Panc1 (cell line): ENCODE measurements at places on chromosomes 7 and 10. TPM values are rescaled to one million over a fixed set of nuclear protein-coding genes. Genes with fewer than 3 reads are reported as not detected.

- DNase-seq = no peak
These were observed 30.2 kb downstream of the ASNS start for GRCh38 chr7:97842006-97842405.

DNA sequence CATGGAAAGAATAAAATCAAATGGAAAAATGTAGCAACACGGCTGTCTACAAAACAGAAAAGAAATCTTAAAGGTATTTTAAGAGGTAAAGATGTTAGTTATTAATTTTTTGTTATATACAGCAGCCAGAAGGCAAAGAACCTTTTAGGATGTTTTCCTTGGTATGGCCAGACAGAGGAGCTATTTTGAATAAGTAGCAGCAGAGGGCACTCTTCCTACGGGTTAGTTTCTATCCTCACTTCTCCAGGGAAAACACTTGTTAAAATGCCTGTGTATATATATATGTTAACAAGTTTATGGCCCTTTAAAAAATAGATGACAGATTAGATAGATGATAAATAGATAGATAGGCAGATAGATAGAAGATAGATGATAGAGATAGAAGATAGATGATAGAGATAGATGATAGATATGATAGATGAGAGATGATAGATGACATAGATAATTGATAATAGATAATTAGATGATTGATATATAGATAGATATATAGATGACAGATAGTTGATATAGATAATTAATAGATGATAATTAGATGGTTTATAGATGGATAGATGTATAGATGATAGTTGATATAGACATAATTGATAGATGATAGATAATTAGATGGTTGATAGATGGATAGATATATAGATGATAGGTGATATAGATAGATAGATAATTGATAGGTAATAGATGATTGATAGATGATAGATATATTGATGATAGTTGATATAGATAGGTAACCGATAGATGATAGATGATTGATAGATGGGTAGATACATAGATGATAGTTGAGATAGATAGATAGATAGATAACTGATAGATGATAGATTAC lies 57.8 kb upstream of the WIPF3 start:
- DNase-seq = peak; percentile 51

TRPV6 gene
- not detected for total RNA-seq

DNA sequence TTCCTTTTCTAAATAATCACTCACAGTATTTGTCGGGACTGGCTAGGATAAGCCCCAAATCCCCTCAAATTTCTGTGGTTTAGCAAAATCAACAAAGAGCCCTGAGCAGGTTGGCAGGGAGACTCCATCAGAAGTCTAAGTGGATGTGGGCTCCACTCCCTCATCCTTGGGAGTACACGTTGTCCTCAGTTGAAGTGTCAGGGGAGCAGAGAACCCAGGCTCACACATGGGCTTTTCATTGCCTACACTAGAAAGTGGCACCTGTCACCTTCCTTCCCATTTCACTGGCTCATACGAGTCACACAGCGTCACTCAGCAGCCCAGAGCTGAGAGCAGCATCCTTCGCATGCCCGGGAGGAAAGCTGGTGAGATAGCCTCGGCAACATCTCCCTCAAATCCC lies 421.3 kb upstream of the FZD8 start:
- DNase-seq = no peak

- DNase-seq = no peak
These were observed 4.8 kb upstream of the ANK3 start for GRCh38 chr10:60394446-60394845.

ADO gene
- total RNA-seq = 24.9 TPM

- DNase-seq = no peak
These were observed 29.7 kb downstream of the PPIF start for GRCh38 chr10:79376751-79377556.

DNA sequence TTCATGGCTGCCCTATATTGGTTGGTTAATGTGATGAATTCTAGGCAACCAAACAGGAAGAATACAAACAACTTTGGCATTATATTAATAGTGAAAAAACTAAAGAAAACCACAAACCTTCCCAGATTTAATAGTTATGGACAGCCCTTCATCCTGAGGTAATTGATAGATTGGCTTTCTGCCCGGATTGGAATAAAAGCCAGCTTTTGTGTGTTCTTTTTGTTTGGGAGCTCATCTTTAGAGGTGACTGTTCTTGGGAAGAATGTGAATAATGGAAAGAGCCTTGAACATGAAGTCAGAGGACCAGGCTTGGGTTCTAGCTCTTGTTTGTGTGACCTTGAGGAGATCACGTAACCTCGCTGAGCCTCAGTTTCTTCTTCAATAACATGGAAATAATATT lies 92.3 kb downstream of the VTI1A start:
- DNase-seq = no peak

DNA sequence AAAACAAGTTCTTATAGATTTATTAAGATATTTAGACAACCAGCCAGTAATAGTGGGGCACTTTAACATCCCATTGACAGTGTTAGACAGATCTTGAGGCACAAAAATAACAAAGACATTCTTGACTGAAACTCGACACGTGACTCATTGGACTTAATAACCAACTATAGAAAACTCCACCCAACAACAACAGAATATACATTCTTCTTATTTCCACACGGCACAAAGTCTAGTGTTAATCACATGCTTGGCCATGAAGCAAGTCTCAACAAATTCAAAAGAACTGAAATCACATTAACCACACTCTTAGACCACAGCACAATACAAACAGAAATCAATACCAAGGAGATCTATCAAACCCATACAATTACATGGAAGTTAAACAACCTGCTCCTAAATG lies 138.1 kb downstream of the ARL5B start:
- DNase-seq = no peak

- DNase-seq = no peak
These were observed 36.0 kb downstream of the KCNH2 start for GRCh38 chr7:150942001-150942590.

- DNase-seq = no peak
These were observed 18.8 kb downstream of the IMPDH1 start for GRCh38 chr7:128390871-128391565.

CHST3 gene
- 44.6 TPM for total RNA-seq

GRCh38 chr10:14587540-14588083 lies 187.1 kb downstream of the FAM107B start:
- DNase-seq = no peak

- DNase-seq = no peak
These were observed 17.4 kb downstream of the C7orf57 start for GRCh38 chr7:48052748-48053147.
